Hair follicular keratinocyte (primary cell): ENCODE measurements at places on chromosomes 2 and 18. TPM values are rescaled to one million over a fixed set of nuclear protein-coding genes. Genes with fewer than 3 reads are reported as not detected.

Gene SNED1
- total RNA-seq: 0.08 and 1.2 TPM in 2 replicates

Gene TEKT4
- not detected in 2 replicates for total RNA-seq

Gene CTDSP1
- 50.7 and 53.1 TPM in 2 replicates for total RNA-seq

Gene NETO1
- 0.19 and 0.47 TPM in 2 replicates for total RNA-seq

Gene C2orf78
- not detected in 2 replicates for total RNA-seq

Gene C2orf80
- total RNA-seq: not detected in 2 replicates

Gene SMYD1
- total RNA-seq: not detected in 2 replicates

Gene TMEFF2
- 0.08 TPM in 1 of 2 replicates, not detected in the other for total RNA-seq

Gene CYTIP
- total RNA-seq: not detected in 2 replicates

Gene RNF144A
- 2.2 and 3.6 TPM in 2 replicates for total RNA-seq

Gene CD8B2
- total RNA-seq: not detected in 2 replicates

Gene TTN
- under 0.01 TPM in 1 of 2 replicates, not detected in the other for total RNA-seq

Gene TUBA3E
- total RNA-seq: not detected in 2 replicates

Gene ECEL1
- total RNA-seq: not detected in 2 replicates

Gene CRACDL
- 0.23 and 0.80 TPM in 2 replicates for total RNA-seq

Gene B4GALT6
- 5.2 and 7.7 TPM in 2 replicates for total RNA-seq

Gene NCKAP5
- 1.3 and 1.7 TPM in 2 replicates for total RNA-seq
